Putamen (tissue), 1 donor: ENCODE measurements at places on chromosomes 4 and X.

DNA sequence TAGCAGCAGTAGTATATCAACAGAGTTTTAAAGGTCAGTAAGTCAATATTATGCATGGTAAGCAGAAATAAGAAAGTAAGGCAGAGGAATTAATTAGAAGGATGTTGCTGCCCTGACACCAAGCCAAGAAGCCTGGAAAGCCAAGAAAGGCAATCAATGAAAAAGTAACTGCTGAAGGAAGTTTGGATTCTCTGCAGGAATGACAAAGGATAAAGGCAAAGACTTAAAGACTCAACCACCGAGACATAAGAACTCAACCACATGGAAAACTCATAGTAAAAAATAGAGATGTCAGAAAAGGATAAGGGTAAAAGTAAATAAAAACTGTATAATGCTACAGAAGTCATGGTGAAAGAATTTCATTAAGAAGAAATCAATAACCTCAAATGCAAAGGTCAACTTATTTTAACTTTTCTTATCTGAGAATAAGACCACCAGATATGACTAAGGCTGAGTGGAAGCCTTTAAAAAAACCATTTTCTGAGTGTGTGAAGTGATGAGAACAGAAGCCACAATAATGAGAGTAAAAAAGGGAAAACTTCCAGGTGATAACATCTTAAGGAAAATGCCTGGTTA lies 55.2 kb downstream of the NEK1 start:
- DNase-seq: no peak

GRCh38 chr4:40173470-40173875 lies 23.4 kb upstream of the RHOH start:
- DNase-seq: no peak

- no peak for DNase-seq
Measured at GRCh38 chr4:105352826-105353225, 121.0 kb downstream of the PPA2 start.

- DNase-seq: no peak
Measured at GRCh38 chr4:7868892-7869471, 70.7 kb downstream of the AFAP1 start.

DNA sequence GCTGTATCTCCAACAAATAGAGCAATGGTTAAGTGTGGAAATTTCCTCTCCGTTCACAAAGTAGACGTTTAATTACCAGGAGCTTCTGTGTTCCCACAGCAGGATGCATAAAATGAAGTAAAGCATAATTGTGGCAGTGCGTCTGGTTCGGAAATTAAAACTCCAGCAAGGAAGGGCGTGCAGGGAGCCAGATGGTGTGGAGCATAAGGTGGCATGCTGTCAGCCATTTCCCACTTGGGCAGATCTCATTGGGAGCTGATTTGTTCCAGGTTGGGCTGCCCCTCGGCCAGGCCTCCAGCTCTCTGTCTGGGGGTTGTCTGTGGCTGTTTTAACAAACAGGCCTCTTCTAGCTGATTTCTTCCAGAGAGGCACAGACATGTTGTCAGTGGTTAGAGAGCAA lies 182.1 kb upstream of the CLNK start:
- no peak for DNase-seq

DNA sequence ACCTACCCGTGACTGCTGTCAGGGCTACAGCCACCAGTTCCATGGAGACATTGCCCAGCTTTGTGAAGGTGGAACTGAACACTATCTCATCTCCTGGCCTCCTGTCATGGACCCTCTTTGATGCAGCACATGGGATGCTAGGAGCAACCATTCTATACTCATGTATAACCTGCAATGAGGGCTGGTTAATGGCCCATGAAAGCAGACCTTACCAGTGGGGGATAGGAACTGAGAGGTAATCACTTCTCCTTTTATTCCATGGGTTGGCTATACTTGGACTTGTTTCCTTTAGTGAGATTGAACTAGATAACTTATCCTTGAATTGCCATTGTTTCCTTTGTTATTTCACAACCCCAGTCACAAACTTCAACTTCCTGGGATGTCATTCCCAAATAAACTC lies 310.6 kb downstream of the BMPR1B start:
- no peak for DNase-seq

DNA sequence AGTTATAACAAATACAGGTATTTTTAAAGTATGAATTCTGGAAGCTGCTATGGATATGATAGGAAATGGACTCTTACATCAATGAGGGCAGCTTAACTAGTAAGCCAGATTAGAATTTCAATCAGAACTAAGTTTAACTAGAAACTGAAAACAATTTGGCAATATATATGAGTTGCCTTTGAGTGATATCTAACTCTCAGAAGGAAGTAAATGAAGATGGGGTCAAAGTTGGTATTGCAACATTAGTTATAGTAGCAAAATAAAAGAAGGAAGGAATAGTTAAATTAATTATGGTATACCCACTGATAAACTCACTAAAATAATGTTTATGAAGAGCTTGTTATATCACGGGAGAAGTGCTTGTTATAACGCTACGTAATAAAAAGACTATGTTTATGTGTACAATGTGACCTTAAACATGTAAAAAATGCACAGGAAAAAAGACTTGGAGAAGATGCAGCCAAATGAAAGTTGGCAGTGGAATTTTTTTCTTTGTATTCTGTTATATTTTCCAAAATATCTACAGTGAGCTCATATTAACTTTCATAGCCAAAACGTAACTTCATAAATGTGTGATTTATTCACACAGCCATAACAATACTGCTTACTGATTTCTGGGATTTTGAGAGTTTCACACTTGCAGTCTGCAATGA lies 34.5 kb downstream of the PHKA2 start:
- DNase-seq: no peak

- DNase-seq: no peak
Measured at GRCh38 chr4:4549534-4549933, 7.7 kb upstream of the STX18 start.

DNA sequence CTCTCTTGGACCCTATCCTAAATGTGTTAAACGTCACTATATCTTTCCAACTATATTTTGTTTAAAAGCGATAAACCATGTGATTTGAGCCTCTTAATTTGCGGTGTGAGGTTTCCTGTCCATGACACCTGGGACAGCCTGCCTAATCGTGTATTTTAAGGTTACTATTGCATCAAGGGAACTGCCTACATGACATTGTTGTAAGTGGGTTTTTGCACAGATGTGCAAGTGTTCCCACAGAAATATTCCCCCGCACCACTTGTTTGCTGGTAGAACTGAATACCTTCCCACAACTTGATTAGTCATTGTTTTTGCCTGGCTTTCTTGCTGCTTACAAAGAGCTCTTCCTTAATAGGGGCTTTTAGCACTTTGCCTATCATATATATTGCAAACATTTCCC lies 5.1 kb upstream of the FAM184B start:
- DNase-seq: peak; percentile 63

DNA sequence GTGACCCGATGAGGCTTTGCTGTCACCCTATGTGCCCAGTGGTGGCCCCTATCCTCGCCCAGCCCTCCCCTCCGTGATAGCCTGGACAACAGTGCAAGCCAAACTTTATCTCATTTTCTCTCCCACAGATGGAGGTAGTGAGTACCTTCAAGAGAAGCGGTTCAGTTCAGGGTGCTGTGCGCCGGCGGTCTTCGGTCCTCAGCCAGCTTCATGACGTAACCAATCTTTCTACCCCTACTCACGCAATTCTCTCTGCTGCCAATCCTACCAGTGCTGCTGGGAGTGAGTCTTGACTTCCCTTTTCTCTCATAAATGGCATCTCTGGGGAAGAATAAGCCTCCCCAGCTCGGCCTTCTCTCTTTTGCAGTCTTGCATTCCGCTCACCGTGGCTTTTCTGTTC lies 29.5 kb downstream of the CCNQ start:
- no peak for DNase-seq

- no peak for DNase-seq
Measured at GRCh38 chr4:33086331-33086925, 2366.3 kb downstream of the PCDH7 start.

DNA sequence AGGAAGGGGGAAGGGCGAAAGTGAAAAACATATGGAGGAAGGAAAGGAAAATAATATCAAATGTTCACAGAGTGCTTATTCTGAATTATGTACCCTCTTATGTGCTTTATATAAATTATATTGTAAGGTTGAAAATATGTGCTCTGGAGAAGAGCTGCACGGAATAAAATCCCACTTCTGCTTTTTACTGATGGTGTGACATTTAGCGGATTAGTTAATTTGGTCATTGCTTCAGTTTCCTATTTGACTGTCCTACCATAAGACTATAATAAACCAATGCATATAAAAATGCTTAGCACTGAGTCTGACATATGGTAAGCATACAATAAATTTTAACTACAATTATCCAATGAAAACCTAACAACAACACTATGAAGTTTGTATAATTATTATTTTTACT lies 86.2 kb downstream of the NPFFR2 start:
- no peak for DNase-seq

- no peak for DNase-seq
Measured at GRCh38 chr4:155734065-155734464, 24.8 kb upstream of the GUCY1B1 start.

- DNase-seq: no peak
Measured at GRCh38 chr4:8544741-8545438, 35.3 kb upstream of the GPR78 start.

GRCh38 chr4:176262243-176262642 lies 6.8 kb downstream of the ASB5 start:
- DNase-seq: no peak

DNA sequence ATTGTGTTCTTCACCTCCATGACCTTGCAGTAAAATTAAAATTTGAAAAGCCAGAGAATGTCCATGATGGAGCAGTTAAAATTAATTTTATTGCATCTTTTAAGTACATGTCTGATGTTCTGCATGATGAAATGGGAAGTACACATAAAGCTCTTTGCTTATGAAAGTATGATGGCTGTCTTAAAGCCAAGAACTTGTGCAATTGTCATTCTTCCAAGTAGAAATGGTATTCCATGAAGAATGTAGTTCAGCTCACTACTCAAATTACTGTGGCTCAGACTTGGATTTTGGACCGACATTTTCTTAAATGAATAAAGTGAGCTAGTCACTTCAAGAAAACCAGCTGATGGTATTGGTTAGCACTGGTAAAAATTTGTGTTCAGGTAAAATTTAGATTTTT lies 161.7 kb upstream of the CXCL13 start:
- DNase-seq: no peak

GRCh38 chrX:70255452-70255851 lies 4.6 kb downstream of the P2RY4 start:
- no peak for DNase-seq

DNA sequence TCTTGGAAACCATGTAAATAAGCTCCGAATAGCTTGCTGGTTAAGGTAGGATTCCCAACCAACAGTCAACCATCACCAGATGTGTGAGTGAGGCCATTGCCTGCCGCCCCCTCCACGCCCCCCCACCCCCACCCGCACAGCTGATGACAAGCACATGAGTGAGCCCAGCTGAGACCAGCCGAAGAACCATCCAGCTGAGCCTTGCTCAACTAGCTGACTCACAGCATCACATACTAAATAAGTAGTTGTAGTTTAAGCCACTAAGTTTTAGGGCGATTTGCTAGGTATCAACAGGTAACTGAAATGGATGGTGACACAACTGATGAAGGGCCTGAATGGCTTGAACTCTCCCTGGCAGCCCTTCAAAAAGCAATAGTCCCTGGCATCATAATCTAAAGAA lies 1.6 kb upstream of the CCDC149 start:
- no peak for DNase-seq

GRCh38 chr4:141215030-141215429 lies 5.7 kb upstream of the ZNF330 start:
- DNase-seq: no peak

DNA sequence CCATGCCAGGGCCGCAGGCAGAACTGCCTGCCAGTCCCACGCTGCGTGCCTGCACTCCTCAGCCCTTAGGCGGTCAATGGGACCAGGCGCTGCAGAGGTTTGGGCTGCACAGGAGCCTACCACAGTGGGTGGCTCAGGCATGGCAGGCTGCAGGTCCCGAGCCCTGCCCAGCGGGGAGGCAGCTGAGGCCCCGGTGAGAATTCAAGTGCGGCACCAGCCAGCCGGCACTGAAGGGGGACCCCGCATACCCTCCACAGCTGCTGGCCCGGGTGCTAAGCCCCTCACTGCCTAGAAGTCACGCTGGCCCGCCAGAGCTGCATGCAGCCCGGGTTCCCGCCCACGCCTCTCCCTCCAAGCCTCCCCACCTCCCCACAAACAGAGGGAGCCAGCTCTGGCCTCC lies 302.5 kb upstream of the UGT8 start:
- DNase-seq: no peak

- no peak for DNase-seq
Measured at GRCh38 chr4:138192113-138192512, 50.0 kb downstream of the SLC7A11 start.

GRCh38 chrX:73877687-73878086 lies 314.7 kb downstream of the CHIC1 start:
- no peak for DNase-seq

DNA sequence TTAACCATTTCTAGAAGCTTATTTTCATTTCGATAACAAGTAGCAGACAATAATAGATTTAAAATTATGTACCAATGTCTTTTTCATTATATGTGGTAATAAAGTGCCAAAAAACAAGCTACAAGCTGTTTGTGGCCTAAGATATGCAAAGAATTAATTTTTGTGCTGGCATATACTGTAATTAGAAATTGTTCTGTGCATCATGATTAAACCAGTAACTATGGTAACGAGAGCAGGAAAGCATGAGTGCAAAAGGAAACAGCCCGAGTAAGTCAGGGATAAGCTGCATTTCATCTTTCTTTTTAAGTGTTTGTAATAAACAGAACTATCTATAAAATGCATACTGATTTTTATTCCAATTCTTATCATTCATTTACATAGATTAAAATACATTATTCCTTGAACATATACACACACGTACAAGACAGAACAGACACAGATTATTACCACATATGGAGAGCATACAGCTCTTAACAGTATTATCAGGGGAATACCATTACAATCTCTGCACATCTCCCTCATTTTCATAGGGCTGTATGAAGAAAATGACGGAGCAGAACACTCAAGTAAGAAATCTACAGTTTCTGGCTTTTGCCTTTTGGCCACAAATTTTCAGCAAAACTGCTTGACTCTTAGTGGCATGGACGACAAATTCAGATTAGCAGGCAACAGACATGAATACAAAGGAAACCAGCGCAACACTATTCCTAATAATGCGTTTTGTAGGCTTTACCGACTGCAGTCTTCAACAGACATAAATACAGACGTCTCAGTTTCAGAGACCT lies 121.3 kb upstream of the WDR17 start:
- peak; percentile 13 for DNase-seq

DNA sequence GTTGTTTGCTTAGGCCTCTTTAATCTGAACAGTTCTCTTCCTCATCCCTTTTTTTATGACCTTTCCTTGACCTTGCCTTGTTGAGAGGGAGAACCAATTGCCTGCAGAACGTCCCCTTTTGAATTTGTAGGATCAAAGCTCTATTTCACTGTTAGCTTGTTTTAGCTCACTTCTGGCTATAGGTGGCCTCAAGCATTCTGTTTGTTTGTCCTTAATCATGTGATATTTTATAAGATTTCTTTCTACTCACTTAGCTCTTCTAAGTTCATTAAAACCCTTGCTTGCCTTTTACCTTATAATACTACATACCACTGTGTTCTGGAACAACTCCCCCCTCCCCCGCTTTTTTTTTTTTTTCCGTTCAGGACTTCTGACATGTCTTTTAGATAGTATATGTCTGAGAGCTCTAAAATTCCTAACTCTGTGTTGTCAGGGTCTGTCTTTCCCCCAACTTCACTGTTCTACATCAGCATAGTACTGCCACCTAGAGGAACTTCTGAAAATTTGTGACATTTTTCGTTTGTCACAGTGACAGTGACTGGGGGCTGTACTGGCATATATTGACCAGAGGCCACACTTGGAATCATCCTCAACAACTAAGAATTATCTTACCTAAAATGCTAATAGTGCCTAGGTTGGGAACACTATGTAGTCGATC lies 128.5 kb downstream of the LARP7 start:
- no peak for DNase-seq

GRCh38 chr4:121873604-121874003 lies 3.3 kb upstream of the BBS7 start:
- DNase-seq: no peak
